Stimulated activated CD4-positive, alpha-beta T cell treated with anti-CD3 and anti-CD28 coated beads, Interleukin-15, amount 100 ng/mL, for 1 hour (primary cell): ENCODE measurements at places on chromosomes 1 and 21.
A peak's percentile ranks its signal among the peaks of the same experiment; 100 is the strongest.

- no peak for DNase-seq
These were observed 39.4 kb downstream of the ZP4 start for GRCh38 chr1:237851210-237851845.

DNA sequence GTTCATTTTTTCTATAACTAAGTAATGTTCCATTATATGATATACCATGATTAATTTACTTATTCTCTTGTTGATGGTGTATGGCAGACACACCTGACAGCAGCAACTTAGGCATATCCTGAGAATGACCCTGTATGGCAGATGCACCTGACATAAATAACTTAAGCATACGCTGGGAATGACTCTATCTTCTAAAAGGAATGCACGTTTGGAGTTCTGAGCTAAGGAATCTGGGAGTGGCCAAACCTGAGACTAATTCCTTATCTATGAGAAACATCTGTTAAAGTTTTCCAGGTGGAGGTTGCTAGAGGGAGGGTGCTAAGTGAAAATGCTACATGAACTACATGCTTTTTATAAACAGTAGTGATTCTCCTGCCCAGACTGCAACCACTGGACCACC, 96.7 kb upstream of the RGS18 start:
- no peak for DNase-seq

DNA sequence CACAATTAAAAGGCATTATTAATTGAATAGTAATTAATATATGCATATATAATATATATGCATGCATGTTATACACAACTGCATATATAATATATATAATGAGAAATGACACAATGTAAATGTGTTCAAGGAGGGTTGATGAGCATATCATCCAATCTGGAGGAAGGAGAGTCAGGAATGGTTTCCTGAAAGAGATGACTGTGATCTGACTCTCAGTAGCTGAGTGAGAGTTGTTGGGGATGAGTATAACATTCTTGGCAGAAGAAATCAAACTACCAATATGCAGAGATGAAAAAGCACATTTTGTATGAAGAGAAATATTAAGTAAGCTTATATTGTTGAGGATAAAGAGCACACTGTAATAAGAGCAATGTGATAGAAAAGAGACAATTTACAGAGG, 37.3 kb downstream of the F13B start:
- no peak for DNase-seq

DNA sequence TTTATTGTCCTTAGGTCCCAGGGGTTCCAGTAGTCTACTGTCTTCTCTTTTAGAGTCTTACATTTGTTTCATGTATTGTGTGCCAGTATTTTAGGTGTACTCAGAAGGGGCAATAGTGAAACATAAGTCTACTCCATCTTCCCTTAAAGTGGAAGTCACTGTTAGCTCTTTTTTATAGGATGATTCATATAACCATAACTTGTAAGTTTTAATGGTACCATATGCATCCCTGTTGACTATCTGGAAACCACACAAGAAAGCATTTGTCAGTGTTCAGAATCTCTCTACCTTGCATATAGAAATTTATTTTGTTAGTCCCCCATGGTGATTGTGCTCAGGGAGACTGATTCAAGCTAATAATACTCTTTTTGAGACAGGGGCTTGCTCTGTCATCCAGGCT, 149.9 kb downstream of the HS2ST1 start:
- DNase-seq: no peak

- no peak for DNase-seq
These were observed 632 bp downstream of the PEX19 start for GRCh38 chr1:160284220-160284781.

GRCh38 chr1:96048572-96049212, 672.9 kb upstream of the PTBP2 start:
- DNase-seq: no peak

- no peak for DNase-seq
These were observed 10.9 kb upstream of the RGS2 start for GRCh38 chr1:192797891-192798290.

- peak; percentile 17 for DNase-seq
These were observed 679 bp downstream of the ABL2 start for GRCh38 chr1:179228783-179229213.

DNA sequence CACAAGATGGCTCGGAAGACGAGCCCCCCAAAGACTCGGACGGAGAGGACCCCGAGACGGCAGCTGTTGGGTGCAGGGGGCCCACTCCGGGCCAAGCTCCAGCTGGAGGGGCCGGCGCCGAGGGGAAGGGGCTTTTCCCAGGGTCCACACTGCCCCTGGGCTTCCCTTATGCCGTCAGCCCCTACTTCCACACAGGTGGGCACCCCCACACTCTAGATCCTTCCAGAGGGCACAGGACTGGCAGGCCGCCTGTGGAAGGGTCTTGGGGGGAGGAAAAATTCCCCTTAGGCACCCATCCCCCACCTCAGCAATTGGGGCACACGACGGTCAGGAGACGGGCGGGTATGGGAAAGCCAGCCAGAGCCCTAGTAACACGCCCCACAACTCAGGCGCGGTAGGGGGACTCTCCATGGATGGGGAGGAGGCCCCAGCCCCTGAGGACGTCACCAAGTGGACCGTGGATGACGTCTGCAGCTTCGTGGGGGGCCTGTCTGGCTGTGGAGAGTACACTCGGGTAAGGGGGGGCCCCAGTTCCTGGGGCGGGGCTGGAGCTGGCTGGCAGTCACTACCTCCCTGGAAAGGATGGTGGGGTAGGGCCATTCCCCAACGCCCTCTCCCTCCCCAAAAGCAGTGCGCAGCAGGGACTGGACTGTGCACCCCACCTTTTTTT, 16.1 kb downstream of the NOC2L start:
- DNase-seq: no peak

DNA sequence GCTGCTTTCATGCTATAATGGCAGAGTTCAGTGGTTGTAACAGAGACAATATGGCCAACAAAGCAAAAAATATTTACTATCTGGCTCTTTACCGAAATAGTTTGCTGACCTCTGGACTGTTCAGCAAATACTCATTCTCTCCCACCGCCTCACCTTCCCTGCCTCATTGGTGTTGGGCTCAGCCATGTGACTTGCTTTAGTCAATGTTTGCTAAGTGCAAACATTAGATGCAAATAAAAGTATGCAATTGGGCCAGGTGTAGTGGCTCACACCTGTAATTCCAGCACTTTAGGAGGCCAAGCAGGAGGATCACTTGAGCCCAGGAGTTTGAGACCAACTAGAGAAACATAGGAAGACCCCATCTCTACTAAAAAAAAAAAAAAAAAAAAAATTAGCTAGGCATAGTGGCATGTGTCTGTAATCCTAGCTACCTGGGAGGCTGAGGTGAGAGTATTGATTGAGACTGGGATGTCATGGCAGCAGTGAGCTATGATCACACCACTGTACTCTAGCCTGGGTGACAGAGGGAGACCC, 55.1 kb downstream of the RPL5 start:
- no peak for DNase-seq

- no peak for DNase-seq
These were observed 60.5 kb downstream of the CAPN9 start for GRCh38 chr1:230807561-230808280.

GRCh38 chr21:10575311-10575667, 53.9 kb downstream of the TPTE start:
- DNase-seq: no peak

GRCh38 chr1:24849672-24850295, 80.3 kb downstream of the RUNX3 start:
- no peak for DNase-seq

DNA sequence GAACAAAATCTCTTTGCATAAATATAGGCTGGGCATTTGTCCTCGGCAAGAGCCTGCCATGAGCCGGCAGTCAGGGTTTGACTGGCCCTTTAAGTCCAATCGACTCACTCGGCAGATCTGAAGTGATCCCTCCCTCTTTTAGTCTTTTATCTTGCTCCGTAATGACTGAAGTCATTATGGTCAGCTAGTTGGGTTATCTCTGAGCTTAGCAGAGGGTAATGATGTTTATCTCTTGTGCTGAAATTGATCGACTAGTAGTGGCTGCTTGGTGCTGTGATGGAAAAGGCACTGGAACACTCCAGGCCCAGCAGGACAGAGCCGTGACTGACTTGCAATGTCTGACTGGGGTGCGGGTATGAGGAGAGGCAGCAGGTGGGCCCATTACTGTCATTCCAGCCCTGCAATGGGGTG, 468 bp upstream of the ABCA4 start:
- DNase-seq: no peak

DNA sequence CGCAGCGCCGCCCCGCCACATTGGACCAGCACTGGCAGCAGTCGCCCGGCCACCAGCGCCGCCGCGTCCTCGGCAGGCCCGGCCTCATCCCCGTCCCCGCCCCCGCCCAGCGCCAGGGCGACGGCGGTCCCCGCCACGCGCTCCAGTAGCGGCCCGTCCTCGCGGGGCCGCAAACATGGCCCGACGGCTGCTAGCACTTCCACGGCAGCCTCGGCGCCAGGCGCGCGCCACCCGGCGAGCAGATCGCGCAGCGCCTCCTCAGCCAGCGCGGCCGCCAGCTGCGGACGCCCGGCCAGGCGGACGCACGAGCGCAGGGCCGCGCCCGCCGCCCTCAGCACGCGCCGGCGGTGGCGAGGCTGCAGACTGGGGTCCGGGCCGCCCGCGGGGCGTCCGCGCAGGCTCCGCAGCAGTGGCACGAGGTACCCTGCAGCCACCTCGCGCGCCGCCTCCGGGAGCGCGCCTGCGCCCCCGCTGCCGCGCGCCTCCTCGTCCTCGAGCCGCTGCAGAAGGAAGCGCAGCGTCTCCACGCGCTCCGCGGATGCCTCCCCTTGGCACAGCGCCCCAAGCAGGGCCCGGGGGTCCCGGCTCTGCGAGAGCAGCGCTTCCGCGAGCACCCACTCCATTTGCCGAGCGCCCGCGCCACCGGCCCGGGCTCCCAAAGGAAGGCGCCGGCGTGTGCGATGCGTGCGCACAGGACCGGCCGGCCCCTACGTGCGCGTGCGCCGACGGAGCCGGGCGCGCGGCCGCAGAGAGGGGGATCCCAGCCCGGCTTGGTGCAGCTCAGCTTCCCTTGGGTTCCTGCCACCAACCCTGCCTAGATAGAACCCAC, at the start of gene TARBP1:
TARBP1 (minus strand) TSS at position 699 of the 829 bp plus-strand sequence; CDS start at position 623, 76 bp downstream.
- DNase-seq: peak; percentile 72

DNA sequence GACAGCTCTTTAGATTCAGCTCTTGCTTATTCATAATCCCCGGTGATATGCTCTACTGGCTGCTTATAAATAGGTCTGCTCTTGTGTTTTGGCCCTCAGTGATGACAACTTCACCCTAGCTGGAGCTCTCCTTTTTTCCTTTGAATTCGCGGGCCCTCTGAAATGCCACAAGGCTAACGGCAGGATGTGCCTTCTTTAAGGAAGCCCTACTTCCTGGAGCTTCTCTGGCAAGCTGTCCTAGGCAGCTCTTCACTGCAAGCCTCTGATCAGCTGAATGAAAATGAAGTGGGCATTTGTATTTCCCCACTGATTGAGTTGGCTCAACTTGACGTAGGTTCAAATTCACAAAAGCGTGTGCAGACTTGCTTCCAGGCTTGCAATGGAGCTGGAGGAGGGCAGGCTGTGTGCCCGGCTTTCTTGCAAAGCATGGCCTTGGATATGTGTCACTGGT, 22.2 kb downstream of the SGIP1 start:
- no peak for DNase-seq

GRCh38 chr1:42333662-42334239, 1.3 kb downstream of the FOXJ3 start:
- DNase-seq: no peak

DNA sequence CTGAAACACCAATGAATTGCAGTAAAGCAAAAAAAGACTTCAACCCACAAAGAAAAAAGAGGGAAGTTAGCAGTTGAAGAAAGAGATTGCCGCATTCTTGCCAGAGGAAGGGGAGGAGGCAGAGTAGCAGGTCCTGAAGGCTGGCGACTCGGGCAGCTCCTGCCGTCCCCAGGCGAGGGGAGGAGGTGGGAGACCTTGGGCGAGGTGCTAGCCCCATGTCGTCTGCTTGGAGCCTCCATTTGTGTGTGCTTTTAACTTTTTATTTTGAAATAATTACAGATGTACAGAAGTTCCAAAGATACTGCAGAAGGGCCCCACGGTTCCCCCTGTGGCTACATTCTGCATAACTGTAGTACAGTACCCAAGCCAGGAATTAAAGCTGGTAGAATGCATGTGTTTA, 6.7 kb downstream of the TRPM2 start:
- no peak for DNase-seq

GRCh38 chr21:34544032-34544496, 32.1 kb upstream of the KCNE1 start:
- peak; percentile 10 for DNase-seq

DNA sequence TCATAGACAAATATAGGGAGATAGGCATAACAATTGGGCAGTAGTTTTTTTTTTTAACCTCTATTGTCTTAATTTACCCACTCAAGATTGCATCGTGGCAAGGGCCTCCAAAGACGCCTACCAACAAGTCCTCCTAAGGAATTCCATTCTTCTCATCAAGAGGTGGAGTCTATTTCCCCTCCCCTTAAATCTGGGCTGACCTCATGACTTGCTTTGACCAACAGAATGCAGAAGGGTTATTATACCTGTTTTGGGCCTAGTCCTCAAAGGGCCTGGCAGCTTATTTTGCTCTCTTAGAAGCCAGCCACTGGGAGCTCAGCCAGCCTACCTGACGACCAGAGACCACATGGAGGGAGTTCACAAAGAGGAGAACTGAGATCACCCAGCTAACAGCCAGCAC, 92.3 kb downstream of the COQ8A start:
- DNase-seq: no peak

GRCh38 chr1:23868557-23869016, 497 bp upstream of the FUCA1 start:
- DNase-seq: no peak

GRCh38 chr21:45096217-45096616, 21.8 kb downstream of the ADARB1 start:
- no peak for DNase-seq

GRCh38 chr1:207860531-207860930, 50.4 kb downstream of the CD34 start:
- DNase-seq: no peak

DNA sequence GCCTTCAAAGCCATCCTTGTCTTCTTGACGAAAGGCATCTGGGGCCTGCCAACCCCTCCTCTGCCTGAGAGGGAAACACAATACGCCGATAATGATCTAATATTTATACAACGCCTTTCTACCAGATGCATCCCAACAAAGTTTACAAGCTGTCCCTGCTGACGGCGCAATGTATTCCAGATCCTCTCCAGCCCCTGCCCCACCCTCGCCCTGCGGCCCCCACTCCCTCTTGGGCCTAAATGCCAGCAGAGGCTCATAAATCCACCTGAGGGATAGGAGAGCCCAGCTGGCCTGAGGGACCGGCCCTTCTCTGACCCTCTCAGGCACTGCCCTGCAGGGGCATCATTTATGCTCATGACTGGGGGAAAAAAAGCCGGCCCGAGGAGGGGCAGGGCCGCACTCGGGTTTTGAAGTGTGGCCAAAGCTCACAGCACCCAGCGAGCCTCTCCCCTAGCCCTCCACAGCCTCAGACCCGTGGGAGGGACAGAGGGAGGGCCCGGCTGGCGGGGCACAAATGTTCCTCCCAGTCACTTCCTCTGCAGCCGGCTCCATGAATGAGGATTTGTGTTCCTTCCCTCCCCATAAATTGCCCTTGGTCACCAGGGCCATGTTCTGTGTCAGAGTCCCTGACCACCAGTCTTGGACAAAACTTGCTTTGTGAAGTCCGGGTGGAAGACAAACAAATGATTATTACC, 140.3 kb downstream of the FOXD2 start:
- no peak for DNase-seq

GRCh38 chr21:45417256-45417950, 12.4 kb downstream of the COL18A1 start:
- no peak for DNase-seq

GRCh38 chr1:171664976-171665375, 12.5 kb upstream of the MYOC start:
- DNase-seq: no peak

GRCh38 chr1:189513091-189513490, 964.6 kb downstream of the BRINP3 start:
- DNase-seq: no peak

GRCh38 chr1:6634371-6635052, 9.8 kb downstream of the THAP3 start:
- peak; percentile 41 for DNase-seq
